ENCODE measurements at places on chromosomes 5 and 9.

GRCh38 chr5:172683645-172684471 lies 42.8 kb downstream of the NEURL1B start:
- peak; percentile 67 for DNase-seq

DNA sequence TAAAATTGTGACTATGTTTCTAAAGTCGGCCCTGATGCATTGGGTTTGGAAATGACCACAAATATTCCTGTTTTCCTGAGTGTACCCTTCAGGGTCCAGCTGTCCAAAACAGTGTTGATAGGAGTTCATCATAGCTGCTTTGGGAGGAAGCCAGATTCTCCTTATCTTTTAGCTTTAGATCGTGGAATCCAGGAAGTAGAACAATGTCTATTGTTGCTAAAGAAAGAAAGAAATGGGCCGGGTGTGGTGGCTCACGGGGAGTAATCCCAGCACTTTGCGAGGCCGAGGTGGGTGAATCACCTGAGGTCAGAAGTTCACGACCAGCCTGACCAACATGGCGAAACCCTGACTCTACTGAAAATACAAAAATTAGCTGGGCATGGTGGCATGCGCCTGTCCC lies 9.5 kb downstream of the CAVIN4 start:
- DNase-seq: no peak

- no peak for DNase-seq
Measured at GRCh38 chr5:125587631-125588030, 835.6 kb upstream of the GRAMD2B start.

GRCh38 chr5:33372721-33373472 lies 67.9 kb upstream of the TARS1 start:
- no peak for DNase-seq

DNA sequence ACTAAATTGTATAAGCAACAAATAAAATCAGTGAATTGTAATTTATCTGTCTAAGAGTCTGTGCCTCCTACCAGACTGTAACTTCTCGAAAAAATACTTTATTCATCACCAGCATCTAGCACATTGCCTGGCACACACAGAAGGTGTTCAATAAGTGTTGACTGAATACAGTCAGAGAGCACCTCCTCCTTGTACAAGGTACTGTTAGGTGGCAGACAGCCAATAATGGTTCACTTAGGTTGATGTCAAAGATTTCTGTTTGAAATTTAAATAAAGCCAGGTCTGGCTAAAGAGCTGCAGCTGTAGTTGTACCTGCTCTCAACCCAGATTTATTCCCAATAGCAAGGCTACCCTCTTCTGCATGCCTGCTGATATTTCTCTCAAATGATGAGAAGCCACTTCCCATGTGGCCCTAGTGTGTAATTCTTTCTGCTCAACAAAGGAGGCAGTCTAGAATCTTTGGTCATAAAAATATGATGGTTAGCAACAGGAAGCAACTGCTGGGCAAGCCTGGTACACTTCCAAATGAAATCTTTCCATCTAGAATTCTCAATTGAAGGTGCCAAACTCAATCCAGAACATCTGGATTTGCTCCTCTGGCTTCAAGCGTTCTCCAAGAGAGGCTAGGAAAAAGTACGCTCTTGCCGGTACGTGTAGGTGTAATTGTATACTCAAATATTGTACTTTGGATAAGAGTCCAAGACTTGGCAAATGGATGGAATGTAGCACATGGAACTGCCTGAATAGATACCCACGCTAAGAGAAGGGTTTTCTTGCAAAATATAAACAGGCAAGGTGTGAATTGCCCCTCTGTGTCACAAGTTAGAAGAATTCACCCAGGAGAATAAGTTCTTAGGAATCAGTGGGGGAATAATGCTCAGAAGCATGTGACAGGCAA lies 95.6 kb downstream of the NR6A1 start:
- DNase-seq: no peak

DNA sequence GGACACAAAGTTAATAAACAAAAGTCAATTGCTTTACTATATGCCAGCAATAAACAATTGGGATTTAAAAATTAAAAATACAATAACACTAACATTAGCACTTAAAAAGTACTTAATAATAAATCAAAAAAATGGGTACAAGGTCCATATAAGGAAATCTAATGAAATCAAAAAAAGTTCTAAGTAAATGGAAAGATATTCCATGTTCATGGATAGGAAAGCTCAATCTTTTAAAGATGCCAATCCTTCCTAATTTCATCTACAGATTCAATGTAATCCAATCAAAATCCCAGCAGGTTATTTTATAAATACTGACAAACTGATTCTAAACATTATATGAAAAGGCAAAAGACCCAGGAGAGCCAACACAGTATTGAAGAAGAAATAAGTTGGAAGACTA lies 41.9 kb downstream of the BTNL9 start:
- DNase-seq: no peak

GRCh38 chr5:99083197-99083596 lies 154.4 kb upstream of the CHD1 start:
- no peak for DNase-seq

- no peak for DNase-seq
Measured at GRCh38 chr5:3605298-3606010, 9.8 kb downstream of the IRX1 start.

DNA sequence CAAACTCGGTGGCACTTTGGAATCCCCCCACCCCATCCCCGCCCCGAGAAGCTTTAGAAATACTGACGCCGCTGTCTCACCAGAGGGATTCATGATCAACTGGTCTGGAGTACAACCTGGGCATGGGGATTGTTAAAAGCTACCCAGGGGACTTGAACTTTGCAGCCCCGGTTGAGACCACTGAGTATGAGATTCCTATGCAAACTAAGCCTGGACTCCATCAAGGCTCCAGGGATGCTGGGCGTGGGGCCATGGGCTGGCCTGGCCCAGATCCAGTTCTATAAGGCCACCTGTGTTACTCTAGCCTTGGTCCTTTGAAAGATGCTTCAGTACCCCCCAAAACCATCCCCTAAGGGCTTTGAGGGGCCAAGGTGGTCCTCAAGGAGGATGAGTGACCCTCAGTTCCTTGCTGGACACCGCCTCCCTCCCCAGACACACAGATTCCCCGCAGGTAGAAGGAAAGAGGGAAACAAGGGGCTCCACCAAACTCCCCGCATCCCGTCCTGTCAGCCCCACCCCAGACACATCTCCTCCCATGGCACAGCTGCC lies 68.5 kb downstream of the MRPL36 start:
- no peak for DNase-seq
